Esophagus squamous epithelium (tissue), 5 donors: ENCODE measurements at places on chromosomes 3 and 15.

- no peak for DNase-seq
These were observed 316.6 kb upstream of the UBE2E2 start for GRCh38 chr3:22886439-22887068.

GRCh38 chr3:125052624-125053303 lies 3.0 kb downstream of the HEG1 start:
- no peak for DNase-seq

DNA sequence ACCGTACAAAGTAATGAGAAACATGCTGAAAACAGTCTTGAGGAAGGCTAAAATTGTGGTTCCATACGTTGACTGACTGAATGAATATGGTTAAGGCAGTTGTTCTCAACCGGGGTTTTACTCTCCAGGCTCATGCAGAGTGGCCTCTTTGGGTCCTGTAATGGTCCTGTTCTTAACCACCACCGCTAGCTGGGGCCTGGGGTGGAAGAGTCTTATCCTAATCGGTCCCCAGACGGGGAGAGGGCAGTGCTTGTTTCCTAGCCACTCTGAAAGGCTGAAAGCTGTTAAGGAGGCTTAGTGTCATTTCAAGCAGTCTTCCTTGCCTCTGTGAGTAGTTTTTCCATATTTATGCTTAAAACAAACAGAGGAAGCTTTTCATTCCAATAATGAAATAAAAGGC lies 32.0 kb downstream of the SELENOT start:
- no peak for DNase-seq

- DNase-seq, result no peak
These were observed 110.8 kb downstream of the TIGIT start for GRCh38 chr3:114404590-114404989.

GRCh38 chr3:36317915-36318314 lies 62.4 kb upstream of the STAC start:
- DNase-seq, result no peak

GRCh38 chr15:75454471-75455378 lies 3.2 kb upstream of the SIN3A start:
- DNase-seq, result peak; percentile 36

- no peak for DNase-seq
These were observed 380.2 kb downstream of the ULK4 start for GRCh38 chr3:41581700-41582099.

- no peak for DNase-seq
These were observed 134.6 kb downstream of the ATP8B4 start for GRCh38 chr15:49984436-49984835.

- no peak for DNase-seq
These were observed 26.9 kb upstream of the AKAP13 start for GRCh38 chr15:85353516-85353915.
